Left forelimb (tissue), 1 donor: ENCODE measurements at places on chromosomes 6 and 20.

GRCh38 chr20:22232473-22232872, 351.9 kb downstream of the FOXA2 start:
- no peak for DNase-seq

- DNase-seq: no peak
Measured at GRCh38 chr20:13238001-13238653, 17.1 kb downstream of the ISM1 start.

DNA sequence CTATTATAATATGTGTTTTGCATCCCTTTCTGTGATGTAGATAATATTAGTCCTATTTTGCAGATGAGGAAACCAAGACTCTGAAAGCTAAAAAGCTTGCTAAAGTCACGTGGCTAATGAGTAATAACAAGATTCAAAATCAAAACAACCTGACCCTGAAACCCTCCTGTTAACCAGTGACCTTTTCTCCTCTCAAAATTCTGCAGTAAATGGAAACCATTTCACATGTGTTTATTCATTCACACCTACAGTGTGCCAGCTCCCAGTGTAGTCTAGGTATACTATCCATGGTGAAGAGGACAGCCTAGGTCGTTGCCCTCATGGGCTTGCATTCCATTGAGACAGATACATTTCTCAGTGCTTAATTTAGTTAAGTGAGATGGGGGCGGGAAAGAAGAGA, 30.6 kb upstream of the PHACTR2 start:
- DNase-seq: no peak

- DNase-seq: no peak
Measured at GRCh38 chr6:154814063-154814462, 80.8 kb downstream of the SCAF8 start.
